ENCODE measurements at places on chromosomes 3 and 15. TPM values are rescaled to one million over a fixed set of nuclear protein-coding genes. Genes with fewer than 3 reads are reported as not detected.

Gene EAF2
- 0.87 TPM for total RNA-seq

Gene TMC3
- total RNA-seq = not detected

Gene GPR62
- total RNA-seq = under 0.01 TPM

Gene TM4SF1
- total RNA-seq = 140 TPM

Gene ANKUB1
- not detected for total RNA-seq

Gene LSAMP
- 12.2 TPM for total RNA-seq

Data from smooth muscle cell of trachea (primary cell).